ENCODE measurements at places on chromosomes 7 and 10.
A peak's percentile ranks its signal among the peaks of the same experiment; 100 is the strongest.

GRCh38 chr10:28938745-28939144 is 261.4 kb downstream of the BAMBI start:
- peak; percentile 31 for DNase-seq

GRCh38 chr10:32114508-32114907 is 58.3 kb upstream of the KIF5B start:
- no peak for DNase-seq

- DNase-seq: no peak
Measured at GRCh38 chr10:126519185-126519584, 130.9 kb upstream of the ADAM12 start.

- no peak for DNase-seq
Measured at GRCh38 chr10:5500162-5500670, 846 bp upstream of the CALML5 start.

GRCh38 chr10:132740588-132740987 is 45.4 kb downstream of the NKX6-2 start:
- no peak for DNase-seq

GRCh38 chr10:118570591-118570990 is 24.9 kb downstream of the PRLHR start:
- DNase-seq: no peak

DNA sequence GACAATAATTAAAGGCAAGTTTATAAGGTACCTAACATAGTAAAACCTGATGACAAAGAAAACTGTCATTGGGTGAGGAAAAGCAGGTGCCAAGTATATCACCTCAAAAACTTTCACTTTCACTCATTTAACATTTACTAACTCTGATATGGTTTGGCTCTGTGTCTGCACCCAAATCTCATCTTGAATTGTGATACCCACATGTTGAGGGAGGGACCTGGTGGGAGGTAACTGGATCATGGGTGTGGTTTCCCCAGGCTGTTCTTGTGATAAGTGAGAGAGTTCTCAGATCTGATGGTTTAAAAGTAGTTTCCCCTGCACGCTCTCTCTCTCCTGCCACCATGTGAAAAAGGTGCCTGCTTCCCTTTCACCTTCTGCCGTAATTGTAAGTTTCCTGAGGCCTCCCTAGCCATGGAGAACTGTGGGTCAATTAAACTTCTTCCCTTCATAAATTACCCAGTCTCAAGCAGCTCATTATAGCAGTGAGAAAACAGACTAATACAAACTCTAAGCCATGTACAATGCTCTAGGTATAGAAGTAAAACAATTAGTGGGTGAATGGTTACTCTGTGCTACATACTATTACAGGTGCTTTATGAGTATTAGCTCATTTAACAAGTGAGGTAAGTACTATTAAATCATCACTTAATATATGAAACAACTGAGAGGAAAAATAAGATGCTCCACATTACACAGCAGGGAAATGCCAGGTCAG is 199.0 kb downstream of the CHCHD3 start:
- no peak for DNase-seq

- DNase-seq: peak; percentile 59
Measured at GRCh38 chr7:81333004-81333403, 414.2 kb upstream of the SEMA3C start.

DNA sequence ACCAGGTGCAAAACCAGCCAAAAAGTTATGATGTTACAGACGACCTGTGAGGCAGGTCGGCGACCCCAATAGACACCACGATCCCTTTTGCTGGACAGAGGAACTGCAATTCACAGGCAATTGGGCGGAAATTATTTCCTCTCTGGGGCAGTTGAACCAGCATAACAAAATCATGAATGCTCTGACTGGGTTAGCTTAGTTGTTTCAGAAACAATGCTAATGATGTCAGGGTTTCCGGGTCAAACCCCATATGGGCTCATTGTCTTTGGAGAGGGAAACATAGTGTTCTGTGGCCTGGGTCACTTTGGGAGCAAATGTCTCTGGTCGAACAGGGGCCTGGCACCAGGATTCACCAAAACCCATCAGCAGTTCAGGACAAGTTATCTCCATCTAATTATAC is 669.1 kb upstream of the NRP1 start:
- no peak for DNase-seq

- DNase-seq: peak; percentile 60
Measured at GRCh38 chr10:10780746-10781145, 236.9 kb upstream of the CELF2 start.

DNA sequence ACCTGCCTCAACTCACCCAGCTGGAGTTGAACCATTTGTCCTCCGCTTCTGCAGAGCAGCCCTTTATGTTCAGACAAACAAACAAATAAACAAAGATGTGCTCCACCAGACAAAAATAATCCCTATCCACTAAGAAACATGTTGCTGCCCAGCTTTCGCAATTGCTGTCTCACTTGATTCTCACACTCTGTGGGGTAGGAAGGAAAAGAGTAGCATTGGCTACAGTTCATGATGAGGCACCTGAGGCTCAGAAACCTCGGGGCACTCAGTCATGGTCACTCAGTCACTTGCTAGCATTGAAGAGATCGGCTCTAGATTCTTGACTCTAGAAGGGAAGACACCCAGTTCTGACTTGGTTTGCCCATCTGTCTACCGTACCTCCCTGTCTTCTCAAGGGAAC is 88.0 kb upstream of the ZMIZ1 start:
- DNase-seq: no peak

GRCh38 chr10:100419911-100420449 is 42.8 kb upstream of the WNT8B start:
- no peak for DNase-seq

DNA sequence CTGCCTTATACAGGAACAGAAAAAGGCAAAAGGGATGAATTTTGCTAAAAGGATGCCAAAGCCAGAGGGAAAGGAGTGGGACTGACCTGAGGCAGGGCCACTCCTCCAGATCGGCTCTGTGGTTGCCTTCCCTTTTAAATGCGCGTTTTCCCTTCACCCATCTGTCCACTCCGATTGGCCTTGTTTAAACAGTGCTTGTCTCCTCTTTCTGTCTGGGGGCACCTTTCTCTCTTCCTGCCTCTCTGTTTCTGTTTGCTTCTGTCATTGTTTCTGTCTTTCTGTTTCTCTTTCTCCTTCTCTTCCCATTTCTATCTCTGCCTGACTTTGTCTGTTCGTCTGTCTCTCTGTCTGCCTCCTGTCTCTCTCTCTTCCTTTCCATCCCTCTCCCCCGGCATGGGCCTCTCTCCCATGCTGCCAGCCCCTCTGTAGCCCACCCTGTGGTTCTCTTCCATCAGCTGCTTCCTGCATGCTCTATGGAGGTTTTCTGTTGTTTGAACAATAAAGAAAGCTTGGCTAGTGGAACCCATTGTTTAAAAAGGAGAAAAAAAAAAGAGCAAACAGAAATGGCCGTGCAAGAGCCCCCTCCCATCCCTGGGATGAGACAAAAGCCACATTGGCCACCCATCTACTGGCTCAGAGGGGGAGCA is 29.5 kb upstream of the HSPB1 start:
- DNase-seq: no peak

- no peak for DNase-seq
Measured at GRCh38 chr10:97207756-97208346, 22.1 kb upstream of the SLIT1 start.

DNA sequence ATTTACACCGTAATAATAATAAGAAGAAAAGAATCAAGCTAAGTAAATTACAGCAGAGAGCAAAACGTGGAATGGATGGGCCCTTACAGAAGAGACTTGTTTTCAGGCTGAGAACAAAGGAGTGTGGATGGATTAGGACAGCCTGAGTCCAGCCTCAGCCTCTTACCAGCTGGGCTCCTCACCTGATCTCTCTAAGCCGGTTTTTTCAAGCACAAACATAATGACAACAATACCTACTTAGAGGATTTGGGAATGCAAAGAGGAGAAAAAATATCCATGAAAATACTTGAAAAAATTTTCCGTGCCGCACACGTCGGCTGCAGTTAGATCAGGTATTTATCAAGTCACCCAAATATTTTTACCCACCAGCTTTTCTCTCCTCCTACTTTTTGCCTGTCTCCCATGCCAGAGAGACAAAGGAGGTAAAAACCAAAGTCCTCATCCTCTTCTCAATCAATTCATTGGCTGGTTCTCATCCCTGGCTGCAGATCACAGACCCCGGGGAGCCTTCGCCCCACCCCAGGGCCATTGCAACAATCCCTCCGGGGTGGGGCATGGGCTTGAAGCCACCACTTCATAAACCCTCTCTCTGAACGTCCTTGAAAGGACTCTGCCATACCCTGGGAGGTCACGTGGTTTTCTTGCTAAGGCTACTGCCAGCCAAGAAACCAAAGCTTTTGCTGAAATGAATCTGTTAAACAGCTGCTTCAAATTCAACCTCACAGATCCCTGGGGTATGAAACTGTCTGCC is 29.7 kb upstream of the GTF2I start:
- DNase-seq: peak; percentile 59

DNA sequence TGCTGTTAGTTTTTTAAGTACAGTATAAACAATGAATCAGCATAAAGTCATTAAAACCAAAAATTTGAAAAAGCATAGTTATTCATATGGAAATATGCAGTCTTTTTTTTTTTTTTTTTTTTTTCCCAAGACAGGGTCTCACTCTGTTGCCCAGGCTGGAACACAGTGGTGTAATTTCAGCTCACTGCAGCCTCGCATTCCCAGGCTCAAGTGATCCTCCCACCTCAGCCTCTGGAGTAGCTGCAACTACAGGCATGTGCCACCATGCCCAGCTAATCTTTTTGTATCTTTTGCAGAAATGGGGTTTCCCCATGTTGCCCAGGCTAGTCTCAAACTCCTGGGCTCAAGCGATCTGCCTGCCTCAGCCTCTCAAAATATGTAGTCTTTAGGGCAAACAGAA is 182.0 kb downstream of the SEMA3E start:
- peak; percentile 10 for DNase-seq

Data from fibroblast of skin of scalp (primary cell).